Trophoblast cell (in vitro differentiated cells and primary cell): ENCODE measurements at places on chromosomes 3 and 15.

GRCh38 chr15:80861731-80862170 is 82.6 kb downstream of the CEMIP start:
- no peak for DNase-seq

DNA sequence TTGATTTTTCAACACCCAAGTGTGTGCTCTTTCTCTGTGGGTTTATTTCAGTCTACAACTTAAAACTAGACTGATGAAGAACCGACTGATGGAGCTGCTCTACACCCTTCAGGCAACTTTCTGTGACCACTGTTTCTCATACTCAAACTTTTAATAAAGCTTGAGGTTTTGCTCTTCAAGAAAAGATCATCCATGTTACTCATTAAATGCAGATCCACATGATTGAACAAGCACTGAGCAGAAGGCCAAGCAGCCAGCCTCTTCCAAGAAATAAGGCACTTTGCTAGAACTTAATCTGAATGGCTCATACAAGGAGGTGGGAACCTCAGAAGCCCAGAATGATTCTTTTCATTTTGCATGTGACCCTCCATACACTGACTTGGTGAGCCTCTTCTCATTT is 8.7 kb downstream of the SLC27A2 start:
- no peak for DNase-seq

GRCh38 chr3:197168606-197169005 is 129.8 kb downstream of the DLG1 start:
- DNase-seq, result peak; percentile 42

GRCh38 chr3:34012102-34012461 is 213.7 kb downstream of the PDCD6IP start:
- no peak for DNase-seq

- DNase-seq, result no peak
Observed at GRCh38 chr3:8968375-8968882, 5.2 kb upstream of the RAD18 start.

DNA sequence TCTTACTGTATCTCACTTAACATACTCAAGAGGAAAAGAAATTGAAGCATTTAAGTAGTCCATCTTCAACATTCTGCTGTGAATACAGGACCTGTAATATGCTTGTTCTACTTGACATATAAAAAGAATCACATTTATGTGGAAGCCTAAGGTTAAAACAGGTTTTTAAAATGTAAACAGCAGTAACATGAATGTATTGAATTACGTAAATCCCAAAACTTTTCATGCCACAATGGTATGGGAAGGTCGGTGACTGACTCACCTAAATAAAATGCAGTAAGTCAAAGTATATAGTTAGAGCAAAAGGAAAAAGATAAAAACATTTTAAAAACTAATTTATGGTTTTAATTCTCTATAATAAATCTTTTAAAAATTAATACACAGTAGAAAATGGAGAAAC is 115.7 kb upstream of the TJP1 start:
- DNase-seq, result peak; percentile 45
